ENCODE measurements at places on chromosomes 13 and 19.

DNA sequence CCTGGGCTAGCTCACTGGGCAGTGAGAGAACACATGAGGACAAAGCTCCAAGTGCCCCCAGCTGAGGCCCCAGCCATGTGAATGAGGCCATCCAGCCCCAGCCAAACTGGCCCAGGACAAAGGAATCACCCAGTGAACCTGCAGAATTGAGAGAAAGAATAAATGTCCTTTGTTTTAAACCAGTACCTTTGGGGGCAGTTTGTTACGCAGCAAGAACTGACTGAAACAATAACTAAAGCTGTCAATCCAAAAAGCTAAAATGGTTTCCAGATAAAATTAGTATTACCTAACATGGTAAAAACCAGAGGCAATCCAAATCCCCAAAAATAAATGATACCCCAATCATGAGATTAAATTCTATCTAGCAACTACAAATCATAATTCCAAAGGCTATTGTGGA, 69.6 kb downstream of the ZNF557 start:
- ATAC-seq: no peak

DNA sequence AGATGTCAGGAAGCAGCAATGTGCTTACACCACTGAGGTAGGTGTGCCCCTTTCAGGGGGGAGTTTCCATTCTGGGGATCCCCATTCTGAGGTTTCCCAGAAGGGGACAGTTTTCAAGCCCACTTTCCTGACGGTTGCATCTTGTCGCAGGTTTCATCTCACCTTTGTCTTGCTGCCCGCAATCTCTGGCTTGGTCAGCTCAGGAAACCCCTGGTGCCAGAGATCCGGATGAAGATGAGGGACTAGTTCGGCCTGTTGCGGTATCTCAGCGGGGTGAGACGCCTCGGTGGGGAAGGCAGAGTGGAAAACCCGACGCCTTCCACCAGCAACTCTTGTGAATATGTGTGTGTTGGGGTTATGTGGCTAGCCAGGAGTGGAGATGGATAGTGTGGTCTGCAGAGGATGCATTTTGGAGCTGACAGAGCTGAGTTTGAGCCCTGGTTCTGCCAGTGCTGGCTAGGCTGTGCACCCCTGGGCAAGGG, 13.1 kb downstream of the TNFSF9 start:
- no peak for ATAC-seq

DNA sequence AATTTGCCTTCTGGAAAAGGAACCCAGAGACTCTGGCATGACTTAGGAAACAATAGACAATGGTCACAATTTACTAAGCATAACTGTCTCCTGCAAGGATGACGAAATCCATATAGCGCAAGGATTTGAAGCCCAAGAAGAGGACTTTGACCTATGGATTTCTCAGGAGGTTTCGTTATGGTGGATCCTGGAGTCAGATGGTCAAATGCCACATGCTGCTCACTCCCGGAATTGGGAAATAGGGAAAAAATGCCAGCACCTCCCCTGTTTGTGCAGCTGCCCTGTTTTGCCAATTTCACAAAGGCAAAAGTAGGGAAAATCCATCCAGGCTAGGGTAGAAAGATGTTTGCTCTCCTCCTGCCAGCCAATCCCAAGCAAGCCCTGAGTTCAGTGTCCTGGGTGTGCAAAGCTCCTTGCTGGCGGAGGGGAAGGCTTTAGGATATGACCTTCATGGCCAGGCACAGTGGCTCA, 23.4 kb downstream of the RDH8 start:
- no peak for ATAC-seq

DNA sequence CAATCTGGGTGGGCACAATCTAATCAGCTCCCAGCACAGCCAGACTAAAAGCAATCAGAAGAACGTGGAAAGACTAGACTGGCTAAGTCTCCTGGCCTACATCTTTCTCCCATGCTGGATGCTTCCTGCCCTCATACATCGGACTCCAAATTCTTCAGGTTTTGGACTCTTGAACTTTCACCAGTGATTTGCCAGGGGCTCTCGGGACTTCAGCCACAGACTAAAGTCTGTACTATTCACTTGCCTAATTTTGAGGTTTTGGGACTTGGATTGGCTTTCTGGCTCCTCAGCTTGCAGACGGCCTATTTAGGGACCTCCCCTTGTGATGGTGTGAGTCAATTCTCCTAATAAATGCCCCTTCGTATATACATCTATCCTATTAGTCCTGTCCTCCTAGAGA, 66.6 kb upstream of the SOX21 start:
- no peak for ATAC-seq

- no peak for ATAC-seq
Observed at GRCh38 chr13:63472711-63473110, 2057.1 kb upstream of the PCDH20 start.

- no peak for ATAC-seq
Observed at GRCh38 chr19:10797078-10797477, 38.9 kb downstream of the TMED1 start.

DNA sequence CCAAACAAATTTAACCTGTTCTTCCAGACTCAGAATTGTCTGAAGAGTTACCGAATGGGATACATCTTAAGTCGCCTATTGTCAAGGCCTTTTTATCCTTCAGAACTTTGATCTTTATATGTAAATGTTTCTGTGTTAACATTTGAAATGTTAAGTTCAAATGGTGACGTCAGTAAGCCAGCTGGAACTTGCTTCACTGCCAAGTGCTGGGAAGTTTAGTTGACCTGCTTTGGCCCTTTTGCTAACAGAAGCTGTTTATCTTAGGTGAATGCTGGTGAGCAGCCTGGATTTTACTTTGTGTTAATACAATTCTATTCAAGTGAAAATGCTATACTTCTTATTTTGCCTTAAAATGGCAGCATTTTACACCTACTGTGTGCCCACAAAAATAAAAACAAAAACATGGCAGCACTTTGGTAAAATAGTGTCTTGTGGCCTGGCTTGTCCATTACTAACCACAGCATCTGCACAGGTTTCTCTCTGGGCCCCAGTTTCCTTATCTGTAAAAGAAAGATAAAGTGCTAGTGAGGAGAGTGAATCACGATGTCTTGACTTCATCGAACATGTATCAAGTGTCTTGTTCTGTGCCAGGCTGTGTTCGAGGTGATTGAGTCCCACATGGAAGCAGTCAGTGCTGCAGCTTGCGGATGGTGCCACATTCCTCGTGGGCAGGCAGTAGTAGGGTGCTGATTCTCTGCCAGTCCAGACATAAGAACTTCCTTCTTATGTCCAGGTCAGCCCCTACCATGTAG, 2.2 kb downstream of the NAXD start:
- ATAC-seq: peak; percentile 40
